ENCODE measurements at places on chromosomes 7 and 10. TPM values are rescaled to one million over a fixed set of nuclear protein-coding genes. Genes with fewer than 3 reads are reported as not detected.

- DNase-seq, result no peak
These were observed 85.7 kb downstream of the GRB10 start for GRCh38 chr7:50696810-50697582.

- DNase-seq, result no peak
These were observed 2.7 kb downstream of the COG5 start for GRCh38 chr7:107560898-107561516.

GRCh38 chr7:101746314-101746713 is 71.1 kb upstream of the CUX1 start:
- DNase-seq, result no peak

GRCh38 chr10:104434601-104435000 is 81.0 kb downstream of the CFAP58 start:
- DNase-seq, result no peak

- no peak for DNase-seq
These were observed 17.4 kb upstream of the KIF5B start for GRCh38 chr10:32073659-32074058.

- DNase-seq, result no peak
These were observed 69.7 kb upstream of the EMX2 start for GRCh38 chr10:117472872-117473271.

DNA sequence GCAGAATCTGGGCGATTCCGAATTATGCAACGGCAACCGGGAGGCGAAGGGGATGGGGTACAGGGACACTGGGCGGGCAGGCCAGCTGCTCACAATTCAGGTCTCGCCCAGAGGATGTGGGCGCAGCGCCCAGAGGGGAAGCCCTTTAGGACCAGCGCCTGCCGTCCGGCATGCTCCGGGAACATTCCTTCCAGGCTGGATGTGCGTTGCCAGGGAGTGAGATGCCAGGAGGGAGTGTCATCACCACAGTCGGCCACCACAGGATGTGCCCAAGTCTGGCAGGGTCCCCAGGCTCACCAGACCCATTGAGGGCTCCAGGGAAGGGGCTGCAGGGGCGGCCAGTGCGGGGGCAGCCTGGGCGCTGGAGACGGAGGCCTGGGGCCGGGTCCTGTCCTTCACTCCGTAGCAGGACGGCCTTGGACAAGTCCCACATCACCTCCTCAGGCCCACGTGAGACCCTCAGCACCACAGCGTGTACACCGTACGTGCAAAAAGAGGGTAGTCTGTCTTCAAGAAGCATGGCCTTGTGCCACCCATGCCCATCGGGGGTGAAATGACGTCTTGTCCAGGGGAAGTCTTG is 63.9 kb downstream of the FOXL3 start:
- no peak for DNase-seq

DNA sequence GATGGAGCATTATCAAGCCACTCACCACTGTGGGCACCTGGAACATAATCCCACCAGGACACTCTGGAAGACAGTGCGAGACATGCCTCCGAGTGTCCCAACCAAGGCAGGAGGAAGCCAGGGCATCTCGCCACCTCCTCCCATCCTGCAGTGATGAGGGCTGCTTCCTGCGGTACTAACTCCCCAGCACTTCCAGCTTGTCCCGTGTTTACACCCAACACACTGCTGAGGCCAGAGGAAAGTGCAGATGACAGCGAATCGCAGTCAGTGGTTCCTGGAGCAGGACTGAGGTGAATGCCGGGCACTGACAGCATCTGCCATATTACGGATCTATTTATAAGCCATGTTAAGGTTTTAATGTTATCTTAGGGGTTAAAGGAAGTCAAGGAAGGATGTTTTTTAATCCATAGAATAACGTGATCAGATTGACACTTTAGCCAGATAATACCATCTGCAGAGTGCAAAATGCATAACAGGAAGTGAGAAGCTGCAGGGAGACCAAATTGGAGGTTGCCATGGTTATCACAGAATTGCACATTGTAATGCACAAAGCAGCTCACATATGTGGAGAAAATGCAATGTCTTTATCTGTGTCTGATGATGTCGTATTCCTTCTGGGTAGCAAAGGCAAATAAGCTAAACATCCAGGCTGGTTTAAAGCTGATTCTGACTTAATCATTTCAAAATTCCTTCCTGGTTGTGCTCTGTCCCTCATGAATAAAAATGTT is 314.1 kb upstream of the C7orf33 start:
- DNase-seq, result no peak

DNA sequence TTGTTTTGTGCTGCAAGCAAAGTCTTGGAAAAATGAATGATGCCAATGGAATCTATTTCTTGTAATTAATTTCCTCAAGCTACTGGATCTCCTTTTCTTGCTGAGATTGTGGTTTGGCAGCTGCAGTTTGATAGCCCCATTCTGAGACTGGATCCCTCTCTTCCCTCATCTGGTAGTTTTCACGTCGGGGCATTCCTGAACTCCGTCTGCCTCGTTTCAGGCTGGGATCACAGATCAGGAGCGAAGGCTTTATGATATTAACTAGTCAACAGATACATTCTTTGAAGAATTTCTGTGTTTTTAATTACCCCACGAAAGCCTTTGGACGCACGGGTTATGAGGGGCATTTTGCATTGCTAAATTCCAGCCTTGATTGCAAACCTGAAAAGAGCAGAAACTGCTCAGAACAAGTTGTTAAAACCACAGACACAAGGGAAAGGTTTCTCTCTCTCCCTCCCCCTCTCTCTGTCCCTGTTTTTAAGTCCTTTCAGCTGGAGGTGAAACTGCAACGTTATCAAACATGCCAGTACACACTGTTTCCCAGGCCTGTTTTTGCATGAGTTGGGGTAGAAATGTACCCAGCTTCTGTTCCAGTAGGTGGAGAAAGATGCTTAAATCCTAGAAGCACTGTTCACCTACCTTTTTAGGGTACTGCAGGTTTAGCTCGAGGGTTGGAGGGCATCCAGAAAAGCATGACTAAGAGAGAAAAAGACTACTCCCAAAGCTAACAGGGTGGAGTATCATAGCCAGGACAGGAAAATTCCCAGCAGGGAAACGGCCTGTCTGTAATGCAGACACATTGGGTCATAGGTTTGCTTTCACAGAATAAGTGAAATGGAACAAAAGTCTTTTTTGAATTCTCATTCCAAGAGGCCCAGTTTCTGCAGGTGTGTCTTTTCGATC is 124.3 kb downstream of the CUX1 start:
- DNase-seq, result no peak

GRCh38 chr10:28952523-28952922 is 275.2 kb downstream of the BAMBI start:
- no peak for DNase-seq

Gene EGR2
- polyA plus RNA-seq, result 0.57 TPM

Gene TRDMT1
- 5.2 TPM for polyA plus RNA-seq

Gene CFAP46
- polyA plus RNA-seq, result 2.7 TPM

Gene TUBAL3
- polyA plus RNA-seq, result not detected

Gene ERLIN1
- 40.4 TPM for polyA plus RNA-seq

All from AG04450 (cell line).